ENCODE measurements at places on chromosomes 5 and 9.

- no peak for DNase-seq
Measured at GRCh38 chr5:172795318-172795977, 24.5 kb upstream of the DUSP1 start.

DNA sequence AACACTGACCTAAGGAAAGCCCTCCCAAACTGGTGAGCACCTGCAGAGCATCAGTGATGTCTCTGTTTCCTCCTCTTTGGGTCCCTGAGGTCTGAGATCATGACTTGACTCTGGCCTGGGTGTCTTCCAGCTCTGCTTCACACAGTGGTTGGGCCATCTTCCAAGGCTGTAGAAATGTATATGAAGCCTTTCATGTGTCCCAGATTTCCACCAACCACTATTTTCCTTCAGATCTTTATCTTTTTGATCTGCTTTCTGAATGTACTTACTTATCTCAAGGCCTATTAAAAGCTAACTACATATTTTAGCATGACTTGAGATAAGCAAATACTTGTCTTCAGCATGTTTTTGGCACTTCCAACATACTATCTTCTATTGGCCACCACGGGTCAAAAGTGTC is 47.1 kb downstream of the PRELID2 start:
- no peak for DNase-seq

GRCh38 chr5:141877356-141878185 is 639 bp downstream of the PCDH1 start:
- no peak for DNase-seq

GRCh38 chr9:16335788-16336580 is 534.5 kb downstream of the BNC2 start:
- DNase-seq = no peak

Data from activated T-helper 9 cell treated with anti-CD3 and anti-CD28 coated beads, Interleukin-2, amount 50 U/mL, for 16 hours (primary cell).